H9 (cell line): ENCODE measurements at places on chromosomes 16 and 17. TPM values are rescaled to one million over a fixed set of nuclear protein-coding genes. Genes with fewer than 3 reads are reported as not detected.

Gene ADAMTS18
- total RNA-seq = 0.07 and 0.09 TPM in 2 replicates

Gene RND2
- total RNA-seq = 47.8 and 50.7 TPM in 2 replicates

Gene FOXJ1
- total RNA-seq = 3.7 and 4.0 TPM in 2 replicates

Gene SLC2A4
- total RNA-seq = 4.4 and 4.7 TPM in 2 replicates

Gene CCL16
- not detected in 2 replicates for total RNA-seq

Gene KRTAP3-2
- not detected in 2 replicates for total RNA-seq

Gene MSL1
- 101 and 105 TPM in 2 replicates for total RNA-seq

Gene MED13
- 58.7 and 60.7 TPM in 2 replicates for total RNA-seq

Gene TBC1D3
- total RNA-seq = not detected in 2 replicates
